ENCODE measurements at places on chromosomes 7 and 10.

- DNase-seq: no peak
Measured at GRCh38 chr7:35802102-35802466, 1.2 kb downstream of the SEPTIN7 start.

- no peak for DNase-seq
Measured at GRCh38 chr10:13779748-13780147, 193.0 kb downstream of the PRPF18 start.

DNA sequence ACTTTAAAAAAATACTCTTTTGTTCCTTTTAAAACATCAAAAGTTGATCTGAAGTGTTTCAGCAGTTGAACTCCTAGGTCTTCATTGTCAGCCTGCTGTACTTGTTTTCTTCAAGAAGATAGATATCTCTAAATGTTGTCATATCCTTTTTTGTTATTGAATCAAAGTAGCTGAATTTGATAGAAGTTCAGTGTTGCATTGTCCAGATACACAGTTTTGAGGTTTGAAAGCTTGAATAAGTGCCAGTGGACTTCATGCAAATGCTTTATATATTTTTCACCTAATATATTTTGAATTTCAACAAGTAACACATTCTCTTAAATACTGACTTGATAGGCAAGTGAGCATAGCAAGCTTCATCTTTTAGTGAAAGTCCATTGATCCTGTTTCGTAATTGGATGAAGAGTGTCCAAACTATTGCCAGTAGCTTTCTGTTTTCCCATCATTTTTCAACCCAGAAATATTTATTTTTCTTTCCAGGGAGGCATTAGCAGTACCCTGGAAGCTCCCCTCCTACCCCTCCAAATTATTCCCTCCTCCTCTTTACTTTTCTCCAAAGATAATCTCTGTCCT lies 114.4 kb downstream of the TPST1 start:
- DNase-seq: no peak

GRCh38 chr7:151700586-151701165 lies 176.2 kb downstream of the PRKAG2 start:
- no peak for DNase-seq

- no peak for DNase-seq
Measured at GRCh38 chr10:60869652-60870415, 74.2 kb downstream of the RHOBTB1 start.

DNA sequence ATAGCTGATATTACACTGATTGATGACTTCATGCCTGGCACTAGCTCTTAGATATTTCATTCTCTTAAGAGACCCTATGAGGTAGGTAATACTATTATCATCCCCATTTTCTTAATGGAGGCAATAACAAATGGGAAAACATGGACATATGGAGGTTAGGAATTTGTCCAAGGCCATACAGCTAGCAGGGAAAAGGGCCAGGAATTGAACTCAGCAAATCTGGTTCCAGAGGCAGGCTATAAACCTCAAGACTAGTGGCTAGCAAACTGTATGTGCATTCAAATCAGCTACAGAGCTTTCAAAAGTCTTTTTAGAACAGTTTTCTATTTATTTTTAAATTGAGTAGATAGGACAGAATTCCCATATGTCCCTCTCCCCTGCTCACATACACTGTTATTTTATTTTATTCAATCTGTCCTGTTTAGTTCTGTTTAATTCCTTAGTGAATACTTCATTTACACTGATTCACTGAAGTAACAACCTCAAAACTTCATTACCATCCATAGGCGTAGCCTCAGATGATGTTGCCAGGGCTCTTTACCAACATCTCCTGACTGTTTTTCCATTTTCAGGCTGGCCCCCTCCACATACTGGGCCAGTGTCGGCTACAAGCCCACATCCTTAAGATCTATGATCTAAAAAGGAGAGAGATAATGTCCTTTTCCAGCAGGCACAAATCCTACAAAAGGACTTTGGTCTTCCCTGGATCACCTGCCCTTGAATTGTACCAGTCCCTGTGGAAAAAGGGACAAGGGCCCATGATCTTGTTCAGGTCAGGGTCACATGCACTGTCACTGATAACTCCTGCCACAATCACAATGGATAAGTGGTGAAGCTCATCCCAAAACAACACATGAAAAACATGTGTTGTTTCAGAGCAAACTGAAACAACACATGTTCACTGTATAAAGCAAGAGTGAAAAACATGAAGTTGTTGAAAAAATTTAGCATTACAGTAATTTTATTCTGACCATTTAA lies 15.9 kb downstream of the FAM24B start:
- no peak for DNase-seq
